ENCODE measurements at places on chromosomes 12 and 14.

DNA sequence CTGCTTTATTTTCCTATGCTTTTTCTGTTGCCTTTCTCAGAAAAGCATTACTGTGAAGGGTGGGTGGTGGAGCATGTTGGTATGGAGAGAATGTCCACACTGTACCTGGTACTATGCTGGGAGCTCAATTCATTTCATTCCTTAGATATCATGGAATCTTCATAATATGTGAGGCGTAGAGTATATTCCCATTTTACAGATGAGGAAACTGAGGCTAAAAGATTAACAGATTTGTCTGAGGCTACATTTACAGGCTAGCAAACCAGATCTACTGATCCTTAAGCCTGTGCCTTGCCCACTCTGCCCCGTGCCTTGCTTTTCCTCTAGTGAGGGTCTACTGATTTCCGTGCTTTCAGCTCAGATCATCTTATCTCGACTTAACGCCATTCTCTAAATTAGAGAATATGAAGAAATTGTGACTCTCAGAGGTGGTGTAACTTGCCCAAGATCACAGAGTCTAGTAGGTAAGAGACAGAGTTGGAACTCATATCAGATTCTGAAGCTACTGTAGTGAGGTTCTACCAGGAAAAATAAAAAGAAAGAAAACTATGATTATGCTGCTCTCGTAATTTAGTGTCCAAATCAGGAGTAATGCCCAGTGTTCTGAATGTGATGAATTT is 5.5 kb downstream of the GLRX5 start:
- DNase-seq: no peak

DNA sequence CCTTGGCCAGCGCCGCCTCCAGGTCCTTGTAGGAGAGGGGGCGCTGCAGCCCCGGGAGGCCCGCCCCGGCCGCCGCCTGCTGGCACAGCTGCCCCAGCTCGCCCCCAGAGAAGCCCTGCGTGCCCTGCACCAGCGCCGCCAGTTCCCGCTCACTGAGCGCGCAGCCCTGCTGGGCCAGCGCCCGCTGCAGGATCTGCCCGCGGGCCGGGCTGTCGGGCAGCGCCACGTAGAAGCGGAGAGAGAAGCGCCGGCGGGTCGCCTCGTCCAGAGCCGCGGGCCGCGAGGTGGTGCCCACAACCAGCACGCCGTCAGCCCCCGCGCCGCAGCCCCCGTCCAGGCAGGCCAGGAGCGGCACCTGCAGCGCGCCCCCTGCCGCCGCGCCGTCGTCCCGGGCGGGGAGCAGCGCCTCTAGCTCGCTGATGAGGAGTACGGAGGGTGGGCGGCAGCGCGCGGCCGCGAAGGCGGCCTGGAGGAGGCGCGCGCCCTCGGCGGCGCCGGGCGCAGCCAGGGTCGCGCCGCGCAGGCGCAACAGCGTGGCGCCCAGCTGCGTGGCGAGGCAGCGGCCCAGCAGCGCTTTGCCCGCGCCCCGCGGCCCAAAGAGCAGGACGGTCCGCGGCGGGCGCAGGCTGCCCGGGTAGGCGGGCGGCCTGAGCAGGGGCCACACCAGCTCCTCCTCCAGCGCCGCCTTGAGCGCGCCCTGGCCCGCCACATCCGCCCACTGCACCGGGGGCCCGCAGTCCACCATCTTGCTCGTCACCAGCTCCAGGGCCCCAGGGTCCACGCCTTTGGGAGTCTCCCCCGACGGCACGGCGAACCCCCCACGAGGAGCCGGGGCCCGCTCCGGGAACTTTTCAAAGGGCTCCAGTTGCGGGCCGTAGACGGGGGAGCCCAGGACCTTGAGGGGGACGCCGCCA is 27.7 kb downstream of the FIGNL2 start:
- DNase-seq: no peak

DNA sequence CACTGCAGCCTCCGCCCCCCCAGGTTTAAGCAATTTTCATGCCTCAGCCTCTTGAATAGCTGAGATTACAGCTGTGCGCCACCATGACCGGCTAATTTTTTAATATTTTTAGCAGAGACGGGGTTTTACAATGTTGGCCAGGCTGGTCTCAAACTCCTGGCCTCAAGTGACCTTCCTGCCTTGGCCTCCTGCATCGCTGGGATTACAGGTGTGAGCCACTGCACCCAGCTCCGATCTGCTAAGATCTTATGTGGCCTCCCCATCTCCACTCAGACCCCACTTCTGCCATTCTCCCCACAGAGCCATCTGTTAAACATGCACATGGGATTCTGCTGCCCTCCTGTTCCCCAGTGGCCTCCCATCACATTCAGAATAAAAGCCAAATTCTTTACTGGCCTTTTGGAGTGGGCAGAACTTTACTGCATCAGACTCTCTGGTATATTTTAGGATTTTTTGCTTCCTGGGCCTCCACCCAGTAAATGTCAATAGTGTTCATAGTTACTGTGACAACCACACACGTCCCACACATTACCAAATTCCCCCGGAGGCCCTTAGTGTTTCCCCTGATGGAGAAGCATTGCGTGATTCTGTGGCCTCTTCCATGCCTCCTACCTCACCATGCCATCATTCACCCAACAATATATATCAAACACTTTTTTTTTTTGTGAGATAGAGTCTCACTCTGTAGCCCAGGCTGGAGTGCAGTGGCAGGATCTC is 96.3 kb downstream of the PTPN11 start:
- DNase-seq: no peak

- DNase-seq: no peak
Observed at GRCh38 chr12:54631551-54631950, 3.1 kb downstream of the LACRT start.

- DNase-seq: no peak
Observed at GRCh38 chr12:120204171-120204570, 3.3 kb upstream of the RPLP0 start.

DNA sequence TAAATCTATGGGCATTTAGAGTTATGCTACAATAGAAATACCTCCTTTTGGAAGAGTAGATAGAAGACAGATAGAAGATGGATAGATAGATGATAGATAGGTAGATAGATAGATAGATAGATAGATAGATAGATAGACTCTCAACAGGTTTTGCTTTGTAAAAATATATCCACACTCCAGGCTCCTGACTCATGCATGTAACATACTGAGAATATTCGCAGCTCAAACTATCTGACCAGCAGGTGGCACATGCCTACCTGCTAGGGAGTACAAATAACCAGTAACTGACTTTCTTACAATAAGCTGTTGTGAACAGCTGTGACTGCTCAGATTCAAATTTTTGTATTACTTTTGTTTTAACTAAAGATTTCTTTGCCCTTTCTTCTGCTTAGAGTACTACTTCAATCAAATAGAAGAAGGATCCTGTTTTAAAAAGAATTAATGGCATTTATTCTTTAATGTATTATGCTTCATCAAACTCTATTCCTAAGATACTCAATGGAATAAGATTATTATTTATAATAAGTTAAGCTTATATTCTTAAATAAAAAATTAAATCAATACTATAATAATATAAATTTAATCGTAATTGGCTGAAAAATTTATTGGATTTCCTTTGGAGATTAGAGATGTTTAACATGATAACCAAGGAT is 15.8 kb upstream of the CPNE8 start:
- no peak for DNase-seq

- DNase-seq: no peak
Observed at GRCh38 chr14:104732355-104732804, 8.4 kb downstream of the ADSS1 start.

Data from AG04449 (cell line).